Neuronal stem cell (in vitro differentiated cells): ENCODE measurements at places on chromosomes 5 and 9.

DNA sequence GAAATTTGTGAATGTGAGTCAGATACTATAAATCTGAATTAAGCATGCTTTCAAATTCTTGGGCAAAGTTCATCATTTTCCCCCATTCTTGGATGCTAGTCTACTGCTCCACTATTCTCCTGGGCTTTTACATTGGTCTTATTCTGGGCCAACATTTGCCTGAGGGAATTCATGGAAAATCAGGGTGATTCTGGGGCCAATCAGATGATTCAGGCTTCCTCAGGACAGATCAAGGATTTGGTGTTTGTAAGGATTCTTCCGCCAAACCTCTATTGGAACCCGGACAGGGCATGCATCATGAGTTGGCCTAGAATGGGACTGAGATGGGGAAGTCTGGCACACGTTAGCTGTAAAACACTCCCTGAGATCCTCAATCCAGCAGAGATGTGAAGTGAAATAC, 113.8 kb downstream of the MEF2C start:
- DNase-seq: no peak

GRCh38 chr5:32278406-32278805, 34.3 kb downstream of the MTMR12 start:
- DNase-seq: no peak

DNA sequence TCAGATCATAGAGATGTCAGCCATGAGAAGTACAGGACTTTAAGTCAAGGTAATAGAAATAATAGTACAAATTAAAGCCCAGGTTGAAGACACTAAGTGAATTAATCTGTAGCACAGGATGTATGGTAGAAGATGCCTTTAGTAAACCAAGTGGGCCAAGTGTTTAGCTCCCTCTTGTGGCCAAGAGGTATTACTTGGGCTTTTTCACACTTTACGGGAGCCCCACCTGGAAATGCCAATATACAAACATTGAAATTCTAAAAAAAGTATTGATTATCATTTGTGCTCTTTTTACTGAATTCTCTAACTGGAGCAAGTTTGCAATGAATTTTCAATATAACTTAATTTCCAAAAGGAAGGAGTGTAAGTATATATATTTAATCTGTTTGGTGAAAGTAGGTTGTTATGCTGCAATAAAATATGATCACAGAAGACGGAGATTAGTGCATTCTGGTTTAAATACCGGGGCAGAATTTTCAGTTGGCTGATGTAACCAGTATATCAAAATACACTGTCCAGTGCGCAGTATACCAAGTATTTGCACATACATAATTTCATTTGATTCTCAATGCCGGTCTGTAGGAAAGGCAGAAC, 84.7 kb downstream of the PARP8 start:
- peak; percentile 20 for DNase-seq

DNA sequence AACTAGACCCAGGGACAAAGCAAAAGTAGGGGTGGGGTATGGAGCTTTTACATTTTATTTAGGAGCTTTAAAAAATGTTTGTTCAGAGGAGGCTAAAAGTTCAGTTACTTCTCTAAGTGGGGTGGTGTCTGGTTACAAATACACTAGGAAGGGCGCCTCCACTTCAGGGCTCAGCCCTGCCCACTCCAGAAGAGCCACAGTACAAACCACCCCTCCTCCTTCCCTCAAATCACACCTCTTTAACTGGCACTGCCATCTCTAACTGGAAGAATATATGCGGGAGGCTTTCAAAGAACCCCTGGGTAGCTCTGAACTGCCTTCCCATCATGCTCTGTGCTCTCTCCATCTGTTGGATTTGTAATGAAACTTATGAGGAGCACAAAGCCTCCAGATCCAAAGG, 98.8 kb upstream of the NFIB start:
- no peak for DNase-seq
